ENCODE measurements at places on chromosomes 4 and X.

DNA sequence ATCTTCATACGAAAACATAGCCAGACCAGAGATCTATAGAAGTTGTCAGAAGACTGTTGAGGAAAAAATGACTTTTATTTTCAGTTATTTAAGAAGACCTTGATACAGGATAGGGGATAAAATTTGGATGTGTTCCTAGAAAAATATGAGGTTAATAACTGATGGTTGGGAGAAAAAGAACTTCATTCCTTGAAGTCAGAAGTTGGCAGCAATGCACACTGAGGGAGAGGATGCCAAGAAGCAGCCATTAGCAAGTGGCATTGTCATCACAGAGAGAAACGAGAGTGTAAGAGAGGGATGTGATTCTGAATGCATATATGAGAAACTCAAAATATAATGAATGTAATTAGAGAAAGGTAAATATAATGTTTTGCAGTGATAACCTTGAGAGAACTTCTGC, 382.1 kb upstream of the EPHA5 start:
- no peak for DNase-seq

DNA sequence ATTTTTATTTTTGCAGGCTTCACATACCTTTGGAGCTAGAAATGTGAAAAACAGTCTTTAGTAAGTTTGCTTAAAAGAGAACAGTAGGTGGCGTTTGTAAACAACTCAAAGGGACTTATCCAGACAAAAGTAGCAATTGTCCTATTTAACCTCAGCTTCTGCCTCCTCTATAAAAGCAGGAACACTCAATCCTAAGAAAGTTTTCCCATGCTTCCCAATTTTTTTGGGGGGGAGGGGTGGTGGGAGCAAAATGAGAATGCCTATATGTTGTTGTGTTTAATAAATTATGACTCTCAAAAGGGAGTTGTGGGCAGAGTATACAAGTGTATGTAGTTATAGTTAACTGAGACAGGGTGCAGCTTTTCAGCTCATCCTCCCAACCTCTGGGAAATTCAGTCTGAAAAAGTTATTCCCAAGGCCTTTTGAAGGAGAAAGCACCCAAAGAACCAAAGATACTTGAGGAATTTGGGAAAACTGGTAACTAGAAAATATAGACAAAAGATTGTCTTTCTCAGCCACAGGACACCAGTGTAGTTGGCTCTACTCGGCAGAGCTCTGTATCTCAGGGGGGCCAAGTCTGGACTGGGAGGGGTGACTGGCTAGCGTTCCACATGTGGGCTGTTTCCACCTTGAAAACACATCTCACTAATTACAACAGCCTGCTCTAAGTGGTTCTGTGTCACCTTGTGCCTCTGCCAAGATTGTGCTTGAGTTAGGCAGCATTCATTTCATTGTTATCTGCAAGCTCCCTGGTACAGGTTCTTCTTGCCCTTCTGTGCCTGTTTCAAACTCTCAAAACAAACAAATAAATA, 2.8 kb downstream of the SFRP2 start:
- no peak for DNase-seq

DNA sequence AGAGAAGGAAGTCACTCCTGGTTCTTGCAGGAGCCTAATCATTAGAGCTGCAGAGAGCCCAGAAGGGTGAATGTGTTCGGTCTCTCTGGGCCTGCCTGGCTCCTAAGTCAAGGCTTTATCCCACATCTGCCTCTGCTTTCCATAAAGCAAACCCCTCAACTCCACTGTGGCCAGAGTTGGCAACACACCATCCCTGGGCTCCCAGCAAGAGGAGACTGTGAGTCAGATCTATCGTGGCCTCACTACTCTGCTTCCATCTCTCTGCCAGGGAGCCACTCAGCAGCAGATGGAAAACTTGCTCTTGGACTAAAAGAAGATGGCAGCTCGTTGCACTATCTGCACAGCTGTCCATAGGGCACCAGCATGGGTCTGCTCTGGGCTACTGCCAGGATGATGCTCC, 348.2 kb downstream of the FBXW7 start:
- DNase-seq = no peak

GRCh38 chrX:140040386-140040785, 75.1 kb upstream of the CXorf66 start:
- DNase-seq = no peak

- no peak for DNase-seq
Observed at GRCh38 chr4:38663090-38663800, 754 bp upstream of the KLF3 start.

DNA sequence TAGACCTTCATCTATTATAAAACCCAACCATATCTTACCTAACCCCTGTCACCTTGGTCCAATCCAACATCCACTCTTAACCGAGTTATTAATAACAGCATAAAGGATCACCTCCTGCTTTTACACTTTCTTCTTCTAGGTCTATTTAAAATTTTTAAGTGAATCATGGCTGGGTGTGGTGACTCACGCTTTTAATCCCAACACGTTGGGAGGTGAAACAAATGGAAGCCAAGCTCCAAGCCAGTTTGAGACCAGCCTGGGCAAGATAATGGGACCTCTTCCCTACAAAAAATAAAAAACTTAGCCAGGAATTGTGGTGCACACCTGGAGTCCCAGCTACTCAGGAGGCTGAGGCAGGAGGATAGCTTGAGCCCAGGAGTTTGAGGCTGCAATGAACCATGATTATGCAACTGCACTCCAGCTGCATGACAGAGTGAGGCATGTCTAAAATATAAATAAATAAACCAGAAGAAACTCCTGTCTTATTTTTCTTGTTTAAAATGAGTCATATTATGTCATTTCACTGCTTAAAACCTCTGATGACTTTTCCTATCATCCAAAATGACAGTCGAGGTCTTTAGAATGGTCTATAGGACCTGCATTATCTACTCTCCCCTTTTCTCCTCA, 188.4 kb downstream of the GASK1B start:
- no peak for DNase-seq

GRCh38 chr4:139849219-139849618, 183.6 kb downstream of the MGST2 start:
- DNase-seq = peak; percentile 73

DNA sequence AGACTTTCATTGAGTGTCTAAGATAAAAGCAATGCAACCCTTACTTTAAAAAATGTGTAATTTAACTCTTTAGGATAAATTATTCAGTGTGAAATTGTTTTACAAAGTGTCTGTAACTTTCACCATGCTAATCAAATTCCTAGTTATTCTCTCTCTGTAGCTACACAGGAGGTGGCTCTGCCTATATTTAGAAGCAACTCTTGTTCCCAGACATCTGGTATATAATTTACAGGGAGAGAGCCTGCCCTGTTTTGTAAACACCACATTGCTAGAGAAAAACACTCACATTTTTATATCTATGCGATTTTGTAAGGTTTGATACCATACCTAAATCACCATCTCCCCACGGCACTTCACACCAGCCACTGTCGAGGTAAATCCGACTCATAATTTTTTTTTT, 35.5 kb upstream of the SPATA4 start:
- no peak for DNase-seq

GRCh38 chrX:29746326-29746725, 469.0 kb upstream of the MAGEB2 start:
- DNase-seq = no peak

DNA sequence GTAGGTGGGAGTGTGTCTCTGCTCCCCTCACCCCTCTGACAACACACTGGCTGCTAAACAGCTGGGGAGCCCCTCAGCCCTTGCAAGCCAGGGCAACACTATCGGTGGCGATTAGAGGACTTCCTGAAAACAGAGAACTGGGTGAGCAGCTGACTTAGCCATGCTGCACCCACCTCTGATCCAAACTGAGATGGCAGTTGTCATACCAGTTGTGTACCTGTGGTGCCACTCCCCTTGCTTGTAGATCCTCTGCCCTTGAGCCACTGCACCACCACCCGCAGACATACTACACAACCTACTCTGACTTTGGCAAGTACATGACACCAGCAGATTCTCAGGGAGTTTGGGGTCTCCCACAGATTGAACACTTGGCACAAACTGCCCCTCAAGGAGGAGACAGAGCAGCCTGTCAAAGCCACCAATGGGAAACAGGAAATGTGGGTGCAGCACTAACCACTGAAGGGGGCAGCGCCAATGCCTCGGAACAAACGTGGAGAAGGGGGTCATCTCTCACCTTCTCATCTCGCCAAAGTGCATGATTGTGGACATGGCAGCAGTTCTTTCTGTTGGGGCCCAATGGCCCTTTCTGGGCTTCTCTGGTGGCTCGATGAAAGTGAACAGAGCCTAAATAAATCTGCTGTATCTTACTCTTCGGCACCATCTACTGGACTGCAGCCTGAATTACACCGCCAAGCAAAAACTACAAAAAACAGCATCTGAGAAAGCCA, 119.8 kb downstream of the NEK1 start:
- DNase-seq = peak; percentile 8

GRCh38 chr4:121838136-121838535, 14.5 kb upstream of the CCNA2 start:
- no peak for DNase-seq

- DNase-seq = no peak
Observed at GRCh38 chr4:139763205-139763604, 97.6 kb downstream of the MGST2 start.

DNA sequence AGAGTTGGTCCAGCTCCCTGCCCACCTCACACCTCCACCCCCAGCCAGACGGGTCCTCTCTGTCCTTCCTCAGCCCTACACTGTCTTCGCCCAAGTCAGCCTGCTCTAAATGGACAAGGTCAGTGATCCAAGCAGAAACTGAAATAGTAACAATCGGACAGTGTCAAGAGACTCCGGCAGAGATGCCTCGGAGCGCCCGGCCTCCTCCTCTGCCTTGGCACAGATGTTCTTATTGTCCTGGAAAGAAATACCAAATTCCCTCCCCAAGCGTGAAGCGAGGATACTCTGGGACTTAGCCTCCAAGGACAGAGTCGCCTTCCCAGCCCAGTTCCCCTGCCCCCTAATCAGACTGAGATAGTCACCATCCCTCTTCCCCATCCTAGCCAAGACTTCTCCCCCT, 28.5 kb downstream of the UTP14A start:
- no peak for DNase-seq

- no peak for DNase-seq
Observed at GRCh38 chr4:12379191-12379590, 950.5 kb upstream of the HS3ST1 start.

- no peak for DNase-seq
Observed at GRCh38 chr4:9877123-9877522, 95.7 kb downstream of the DRD5 start.

- no peak for DNase-seq
Observed at GRCh38 chr4:11496351-11496829, 67.7 kb upstream of the HS3ST1 start.

- no peak for DNase-seq
Observed at GRCh38 chr4:14783011-14783877, 219.0 kb upstream of the CPEB2 start.

- no peak for DNase-seq
Observed at GRCh38 chr4:24742773-24743172, 52.6 kb upstream of the SOD3 start.

- DNase-seq = no peak
Observed at GRCh38 chr4:25670991-25671390, 15.3 kb downstream of the SLC34A2 start.

- no peak for DNase-seq
Observed at GRCh38 chr4:39620551-39621313, 17.9 kb downstream of the SMIM14 start.
